ENCODE measurements at places on chromosomes 11 and 22.

DNA sequence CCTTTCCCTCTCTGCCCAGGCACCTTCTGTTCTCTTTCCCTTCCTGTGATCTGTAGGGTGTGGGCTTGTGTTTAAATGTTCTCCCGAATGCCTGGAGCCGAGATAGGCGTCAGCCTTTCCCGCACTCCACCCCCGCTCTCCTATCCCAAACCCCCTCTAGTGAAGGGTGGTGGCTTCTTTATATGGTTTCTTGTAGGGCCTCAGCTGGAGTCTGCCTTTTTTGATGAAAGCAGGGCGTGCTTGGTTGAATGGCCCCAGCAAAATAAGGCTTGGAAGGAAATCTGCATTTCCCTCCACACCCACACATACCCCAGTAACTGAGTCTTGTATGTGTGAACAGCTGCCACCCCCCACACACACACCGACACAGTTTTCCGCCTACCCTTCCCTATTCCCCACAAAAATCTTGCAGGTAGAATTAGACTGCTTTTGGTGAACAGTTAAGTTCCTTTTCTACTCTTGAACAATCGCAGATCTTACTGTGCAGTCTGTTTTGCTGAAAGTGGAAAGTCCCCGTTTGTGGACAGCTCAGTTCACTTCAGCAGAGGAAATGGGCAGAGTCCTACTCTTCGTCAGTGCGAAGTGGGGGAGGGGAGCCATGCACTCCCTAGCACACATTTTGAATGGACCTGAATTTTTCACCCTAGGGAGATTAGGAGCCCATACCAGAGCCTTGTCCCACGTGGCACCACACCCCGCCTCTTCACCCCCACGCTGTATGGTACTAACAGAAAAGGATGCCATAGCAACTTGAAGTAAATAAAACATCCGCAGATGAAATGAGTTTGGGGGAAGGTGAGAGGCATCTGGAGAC, 25.5 kb upstream of the GRK2 start:
- peak; percentile 88 for DNase-seq

DNA sequence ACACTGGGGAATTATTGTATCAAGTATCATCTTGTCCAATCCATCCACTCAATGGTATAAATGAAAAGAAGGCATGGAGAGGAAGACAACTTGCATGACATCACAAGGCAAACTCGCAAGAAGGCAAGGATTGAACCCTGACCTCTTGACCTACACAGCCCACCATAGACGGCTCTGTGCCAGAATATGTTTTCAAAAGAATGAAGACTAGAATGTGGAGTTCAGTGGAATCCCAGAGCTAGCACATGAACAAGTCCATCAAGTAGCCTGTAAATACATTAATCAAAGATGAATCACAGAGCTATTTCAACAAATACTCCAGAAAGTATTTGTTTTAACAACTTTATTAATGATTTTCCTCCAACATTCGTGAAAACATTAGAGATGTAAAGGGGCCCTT, 189.7 kb downstream of the GUCY1A2 start:
- DNase-seq = no peak

- DNase-seq = no peak
Measured at GRCh38 chr11:45949992-45950407, 27.5 kb downstream of the LARGE2 start.

DNA sequence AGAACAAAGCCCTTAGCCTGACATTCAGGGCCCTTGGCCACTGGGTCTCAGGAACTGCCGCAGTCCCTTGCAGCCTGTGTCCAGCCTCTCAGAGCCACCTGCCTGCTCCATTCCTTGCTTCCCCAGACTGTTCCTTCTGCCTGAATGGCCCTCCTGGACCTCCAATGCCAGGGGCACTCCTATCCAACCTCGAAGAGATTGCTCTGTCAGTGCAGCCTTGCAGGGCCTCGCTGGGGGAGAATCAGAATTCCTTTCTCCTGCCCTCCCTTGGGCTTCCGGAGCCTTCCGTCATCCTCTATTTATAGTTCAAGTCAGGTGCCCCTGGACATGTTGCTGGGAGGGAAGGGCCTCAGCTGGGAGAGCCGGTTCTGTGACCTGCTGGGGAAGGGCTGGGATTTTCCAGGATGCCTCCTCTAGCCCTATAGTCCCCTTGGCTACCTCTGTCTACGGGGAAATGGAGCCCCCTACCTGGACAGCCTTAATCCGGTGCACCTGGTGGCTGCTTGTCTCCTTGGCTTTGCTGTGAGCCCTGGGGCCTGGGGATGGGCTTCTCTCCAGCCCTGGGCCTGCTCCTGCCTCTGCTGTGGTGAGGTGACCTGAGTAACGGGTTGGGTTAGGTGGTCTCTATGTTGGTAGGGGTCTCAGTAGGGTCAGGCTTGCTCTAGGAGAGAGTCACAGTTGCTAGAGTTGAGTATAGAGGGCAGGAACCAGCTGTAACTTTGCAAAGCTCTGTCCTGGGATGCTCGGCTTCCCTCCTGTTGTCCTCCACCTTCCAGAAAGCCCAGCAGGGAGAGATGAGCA, 45.9 kb upstream of the SYT7 start:
- no peak for DNase-seq

DNA sequence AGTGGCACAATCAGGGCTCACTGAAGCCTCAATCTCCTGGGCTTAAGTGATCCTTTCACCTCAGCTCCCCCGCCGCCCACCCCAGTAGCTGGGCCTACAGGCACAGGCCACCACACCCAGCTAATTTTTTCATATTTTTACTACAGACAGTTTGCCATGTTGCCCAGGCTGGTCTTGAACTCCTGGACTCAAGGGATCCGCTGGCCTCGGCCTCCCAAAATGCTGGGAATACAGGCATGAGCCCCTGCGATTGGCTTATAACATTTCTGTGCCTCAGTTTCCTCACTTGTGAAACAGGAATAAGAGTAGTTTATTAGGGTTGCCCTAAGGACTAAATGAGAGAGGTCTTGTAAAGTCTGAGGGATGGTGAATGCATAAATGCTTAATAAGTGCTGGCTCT, 1.2 kb downstream of the VSTM5 start:
- no peak for DNase-seq

Measured in inflammatory macrophage (primary cell).